ENCODE measurements at places on chromosomes 7 and 10. TPM values are rescaled to one million over a fixed set of nuclear protein-coding genes. Genes with fewer than 3 reads are reported as not detected.

HNRNPH3 gene
- polyA plus RNA-seq, result 144 TPM

ARHGAP19 gene
- polyA plus RNA-seq, result 5.3 TPM

MOGAT3 gene
- not detected for polyA plus RNA-seq

ACSL5 gene
- polyA plus RNA-seq, result 69.5 TPM

OR9A2 gene
- polyA plus RNA-seq, result not detected
